Activated naive CD4-positive, alpha-beta T cell treated with anti-CD3 and anti-CD28 coated beads, Interleukin-2, amount 50 U/mL, for 16 hours (primary cell): ENCODE measurements at places on chromosomes 16 and 17.
A peak's percentile ranks its signal among the peaks of the same experiment; 100 is the strongest.

- no peak for DNase-seq
These were observed 92.3 kb upstream of the C17orf78 start for GRCh38 chr17:37283414-37283961.

- DNase-seq, result no peak
These were observed 6.7 kb downstream of the PERCC1 start for GRCh38 chr16:1437606-1438005.

DNA sequence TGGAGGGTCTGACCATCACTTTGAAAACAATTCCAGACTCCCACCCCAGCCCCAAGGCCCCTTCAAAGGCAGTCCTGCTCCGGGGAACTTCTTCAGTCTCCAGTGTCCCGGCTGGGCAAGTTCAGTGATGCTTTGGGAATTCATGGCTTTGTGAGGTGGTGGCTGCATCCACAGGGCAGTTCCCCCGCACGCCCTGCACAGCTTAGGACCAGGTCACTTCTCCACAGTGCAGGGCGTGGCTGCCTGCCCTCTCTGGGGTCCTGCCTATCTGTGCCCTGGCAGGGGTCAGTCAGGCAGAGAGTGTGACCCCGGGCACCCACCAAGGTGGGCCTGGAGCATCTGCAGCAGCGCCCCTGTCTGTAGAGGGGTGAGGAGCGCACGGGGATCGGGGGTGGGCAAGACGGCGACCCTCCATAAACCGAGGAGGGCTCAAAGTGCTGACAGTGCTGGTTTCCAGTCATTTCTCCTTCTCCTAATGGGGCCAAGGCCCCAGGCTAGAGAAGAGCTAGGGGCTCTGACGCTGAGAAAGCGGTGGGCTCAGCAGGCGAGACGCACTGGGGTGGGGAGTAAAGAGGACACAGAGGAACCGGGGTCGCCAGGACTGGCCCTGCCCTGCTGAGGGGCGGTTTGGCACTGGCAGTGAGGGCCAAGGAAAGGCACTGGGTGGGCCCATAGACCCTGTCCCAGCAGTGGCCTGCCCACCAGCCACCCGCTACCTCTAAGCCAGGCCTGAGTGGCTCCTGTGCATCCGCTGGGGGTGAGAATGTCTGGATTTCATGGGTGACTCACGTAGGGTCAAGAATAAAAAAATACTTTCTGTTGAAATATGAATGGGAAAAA is 4.2 kb upstream of the ARHGAP27 start:
- DNase-seq, result no peak

GRCh38 chr17:21475571-21475970 is 99.4 kb downstream of the KCNJ12 start:
- no peak for DNase-seq

- no peak for DNase-seq
These were observed 8.5 kb downstream of the ELMO3 start for GRCh38 chr16:67207249-67208091.

DNA sequence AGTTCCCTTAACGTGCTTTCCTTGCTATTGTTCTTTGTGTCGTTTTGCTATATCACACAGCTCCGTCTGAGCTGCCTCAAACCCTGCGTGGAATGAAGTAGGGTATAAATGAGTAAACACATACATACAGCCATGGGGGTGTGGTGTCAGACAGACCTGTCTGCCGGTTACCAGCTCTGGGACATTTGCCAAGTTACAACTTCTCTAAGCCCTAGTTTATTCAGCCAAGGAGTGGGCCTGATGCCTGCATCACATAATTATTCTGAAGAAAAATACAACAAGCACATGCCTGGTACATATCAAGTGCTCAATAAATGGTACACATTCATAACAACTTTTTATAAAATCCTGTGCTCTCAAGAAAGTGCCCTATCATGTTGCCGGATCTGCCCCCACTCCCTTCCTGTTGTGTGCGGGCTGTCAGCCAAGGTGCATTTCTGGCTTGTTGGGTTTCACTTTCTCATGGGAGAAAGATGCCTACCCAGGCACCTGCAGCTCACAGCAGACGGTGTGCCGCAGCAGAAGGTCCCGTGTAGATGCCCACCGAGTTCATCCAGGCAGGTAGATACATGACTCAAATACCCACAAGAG is 30.5 kb downstream of the SMPD3 start:
- peak; percentile 75 for DNase-seq

- DNase-seq, result no peak
These were observed 66.9 kb upstream of the SDK2 start for GRCh38 chr17:73711184-73711583.

- no peak for DNase-seq
These were observed 26.2 kb downstream of the C16orf78 start for GRCh38 chr16:49399594-49400364.

- DNase-seq, result no peak
These were observed 119.7 kb upstream of the CACNG5 start for GRCh38 chr17:66715076-66715675.

- no peak for DNase-seq
These were observed 487 bp downstream of the SRL start for GRCh38 chr16:4241258-4241927.

GRCh38 chr16:67173808-67174705 is 3.7 kb downstream of the NOL3 start:
- peak; percentile 59 for DNase-seq

GRCh38 chr16:31085873-31086628 is 2.7 kb downstream of the PRSS53 start:
- no peak for DNase-seq

GRCh38 chr16:680967-681745 is 946 bp downstream of the STUB1 start:
- DNase-seq, result no peak

DNA sequence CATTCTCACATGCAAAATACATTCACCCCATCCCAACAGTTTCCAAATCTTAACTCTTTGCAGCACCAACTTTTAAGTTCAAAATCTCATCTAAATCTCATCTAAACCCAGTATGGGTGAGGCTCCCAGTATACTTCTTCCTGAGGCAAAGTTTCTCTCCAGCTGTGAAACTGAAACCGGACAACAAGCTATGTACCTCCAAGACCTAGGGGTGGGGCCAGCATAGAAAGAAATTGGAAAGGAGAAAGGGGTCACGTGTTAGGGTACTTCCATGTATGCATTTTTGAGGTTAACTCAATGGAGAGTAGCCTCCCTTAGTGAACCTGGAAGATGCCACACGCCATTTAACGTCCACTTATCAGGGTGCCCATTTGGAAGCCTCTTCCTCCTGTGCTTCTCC is 23.9 kb upstream of the LRRC75A start:
- DNase-seq, result no peak

GRCh38 chr17:5592382-5592781 is 8.1 kb upstream of the NLRP1 start:
- no peak for DNase-seq

GRCh38 chr16:88428616-88429386 is 24.3 kb upstream of the ZFPM1 start:
- no peak for DNase-seq

- DNase-seq, result peak; percentile 38
These were observed 60.9 kb upstream of the TNRC6A start for GRCh38 chr16:24668481-24669061.

DNA sequence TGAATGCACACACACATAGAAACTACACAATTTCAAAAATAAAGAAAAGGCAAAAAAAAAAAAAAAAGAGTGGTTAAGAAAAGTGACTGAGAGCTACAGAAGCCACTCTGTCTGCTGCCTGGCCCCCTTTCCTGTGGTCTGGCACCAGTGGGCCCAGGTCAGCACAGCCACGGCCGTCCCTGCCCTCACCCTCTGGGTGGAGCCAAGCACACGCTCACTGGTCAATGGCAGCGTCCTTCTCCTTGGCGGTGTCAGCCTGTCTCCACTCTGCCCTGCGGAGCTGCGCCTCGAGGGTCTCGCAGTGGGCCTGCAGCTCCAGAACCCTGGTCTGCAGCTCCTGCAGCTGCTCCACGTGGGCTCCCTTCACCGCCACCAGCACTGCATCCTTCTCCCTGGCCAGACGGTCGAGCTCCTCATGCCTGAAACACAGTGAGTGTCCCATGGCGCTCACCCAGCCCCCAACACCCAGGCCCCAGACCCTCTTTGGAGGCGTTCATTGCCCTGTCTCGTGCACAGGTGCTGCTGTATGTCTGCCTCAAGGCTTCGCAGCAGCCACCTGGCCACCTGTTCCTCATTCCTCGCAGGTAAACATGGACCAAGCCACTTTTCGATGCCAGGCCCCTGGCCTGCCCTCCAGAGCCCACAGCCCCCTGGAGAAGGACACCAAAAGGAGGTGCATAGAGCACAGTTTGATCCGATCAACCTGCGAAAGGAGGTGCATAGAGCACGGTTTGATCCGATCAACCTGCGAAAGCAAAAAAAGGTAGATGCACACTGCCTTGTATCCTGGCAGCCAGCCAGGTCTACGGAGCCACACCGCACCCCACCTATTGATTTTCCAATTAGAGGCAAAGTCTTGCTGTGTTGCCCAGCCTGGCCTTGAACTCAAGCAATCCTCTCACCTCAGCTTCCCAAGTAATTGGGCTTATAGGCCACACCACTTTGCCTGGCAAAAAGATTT is 24.4 kb downstream of the CCDC57 start:
- DNase-seq, result no peak

DNA sequence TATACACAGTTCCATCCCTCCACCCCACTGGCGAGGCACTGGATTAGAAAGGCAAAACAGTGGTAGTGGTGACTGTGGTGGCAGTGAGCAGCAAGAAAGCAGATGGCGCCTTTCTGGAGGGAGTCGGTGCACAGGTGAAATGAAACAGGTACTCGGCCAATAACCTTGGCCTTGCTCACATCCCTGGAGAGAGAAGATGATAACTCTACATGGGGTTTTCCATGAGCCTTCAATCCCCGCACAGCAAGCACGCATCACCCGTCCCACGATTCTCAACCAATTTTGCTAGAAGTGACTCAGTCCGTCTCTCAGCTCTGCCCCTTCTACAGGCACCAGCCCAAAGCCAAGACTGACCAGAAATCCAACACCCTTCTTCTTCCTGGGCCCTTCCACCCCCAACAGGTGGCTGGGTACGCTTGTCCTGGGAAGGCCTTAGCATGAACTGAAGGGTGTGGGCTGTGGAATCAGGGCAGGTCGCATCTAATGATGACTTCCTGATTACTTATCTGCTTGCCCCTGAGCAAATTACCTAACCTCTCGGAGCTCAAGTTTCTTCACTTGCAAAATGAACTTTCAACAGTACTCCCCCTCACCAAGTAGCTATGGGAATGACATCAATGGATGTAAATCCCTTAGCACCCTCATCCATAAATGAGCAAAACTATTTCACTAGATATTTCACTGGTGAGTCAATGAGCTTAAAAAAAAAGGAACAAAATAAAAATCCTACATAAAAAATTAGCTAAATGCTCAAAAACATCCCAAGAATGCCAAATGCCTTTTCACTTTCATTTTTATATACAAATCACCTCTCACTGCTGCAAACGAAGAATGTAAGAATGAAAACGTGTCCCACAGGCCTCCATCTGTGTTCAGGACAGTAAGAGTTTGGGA is 18.0 kb downstream of the XPO6 start:
- peak; percentile 20 for DNase-seq

- no peak for DNase-seq
These were observed 51.7 kb downstream of the GAN start for GRCh38 chr16:81366316-81366932.

DNA sequence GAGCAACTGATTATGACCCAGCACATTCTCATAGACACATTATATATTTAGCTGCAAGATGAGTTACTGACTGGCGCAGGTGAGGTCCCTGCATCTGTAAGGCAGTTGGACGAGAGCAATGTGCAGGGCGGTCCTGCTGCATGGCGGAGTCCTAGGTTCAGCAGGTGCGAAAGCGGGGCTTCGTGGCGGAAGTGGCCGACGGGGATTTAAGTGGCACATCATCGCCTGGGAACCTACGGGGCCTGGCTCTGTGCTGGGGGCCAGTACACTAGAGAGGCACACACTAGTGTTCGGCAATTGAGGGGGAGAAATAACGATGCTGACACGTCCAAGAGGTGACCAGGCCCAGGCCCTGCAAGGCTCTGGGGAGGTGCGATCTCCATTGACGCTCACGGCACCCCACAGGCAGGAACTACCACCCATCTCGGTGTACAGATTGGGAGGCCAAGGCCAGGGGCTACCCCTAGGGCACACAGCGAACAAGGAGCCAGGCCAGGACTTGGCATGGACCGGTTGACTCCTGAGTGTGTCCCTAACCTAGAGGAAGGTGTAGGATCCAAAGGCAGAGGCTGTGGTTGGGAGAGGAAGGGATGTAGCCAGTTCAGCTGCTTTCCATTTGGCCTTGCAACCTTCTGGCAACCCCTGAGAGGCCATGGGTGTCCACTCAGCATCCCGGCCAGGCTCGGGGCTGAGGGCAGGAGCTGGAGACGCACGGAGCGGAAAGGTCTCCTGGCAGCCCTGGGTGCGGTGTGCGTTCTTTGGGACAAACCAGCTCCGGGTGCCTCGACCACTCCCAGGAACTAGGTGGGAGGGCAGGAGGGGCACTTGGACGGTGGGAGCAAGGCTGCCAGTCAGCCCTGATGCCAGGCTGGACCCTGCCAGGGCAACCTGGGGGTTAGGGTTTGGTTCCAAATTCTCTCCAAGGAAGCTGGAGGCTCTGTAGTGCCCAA is 103.9 kb upstream of the CREBBP start:
- DNase-seq, result no peak

DNA sequence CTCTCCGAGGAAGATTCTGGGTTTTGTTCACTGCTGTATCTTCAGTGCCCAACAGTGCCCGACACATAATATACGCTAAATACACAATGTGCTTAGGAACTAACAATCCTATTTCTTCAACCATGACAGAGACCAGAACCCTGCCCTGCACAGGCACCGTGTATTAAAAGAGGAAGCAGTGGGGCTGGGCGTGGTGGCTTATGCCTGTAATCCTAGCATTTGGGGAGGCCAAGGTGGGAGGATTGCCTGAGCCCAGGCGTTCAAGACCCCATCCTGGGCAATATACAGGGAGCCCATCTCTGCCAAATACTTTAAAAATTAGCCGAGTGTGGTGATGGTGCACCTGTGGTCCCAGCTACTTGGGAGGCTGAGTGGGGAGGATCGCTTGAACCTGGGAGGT is 19.3 kb downstream of the ARL2BP start:
- no peak for DNase-seq

- DNase-seq, result no peak
These were observed 35.2 kb downstream of the HSBP1 start for GRCh38 chr16:83842756-83843507.

DNA sequence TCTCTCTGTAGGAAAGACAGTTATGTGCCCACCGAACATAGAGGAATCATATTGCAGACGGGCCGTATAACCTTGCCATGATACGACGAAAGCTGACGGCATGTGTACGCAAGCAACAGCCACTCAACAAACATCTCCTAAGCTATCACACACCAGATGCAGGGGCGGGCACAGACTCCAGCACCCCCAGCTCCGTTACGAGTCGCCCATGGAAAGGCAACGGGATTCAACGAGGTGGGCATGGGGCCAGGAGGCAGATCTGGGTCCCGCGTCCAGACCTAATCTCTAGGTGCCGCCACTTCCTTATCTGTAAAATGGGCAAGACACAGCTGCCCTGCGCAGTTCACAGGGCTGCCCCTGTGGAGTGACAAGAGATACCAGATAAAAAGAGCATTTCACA is 35.6 kb downstream of the ABR start:
- no peak for DNase-seq

- DNase-seq, result no peak
These were observed 4.1 kb downstream of the USH1G start for GRCh38 chr17:74918906-74919305.

- no peak for DNase-seq
These were observed 176.8 kb upstream of the ASIC2 start for GRCh38 chr17:33469911-33470310.
